ENCODE measurements at places on chromosomes 1 and 21.
A peak's percentile ranks its signal among the peaks of the same experiment; 100 is the strongest.

- no peak for DNase-seq
Measured at GRCh38 chr1:213399695-213400094, 348.7 kb downstream of the RPS6KC1 start.

- DNase-seq = peak; percentile 83
Measured at GRCh38 chr1:63124666-63125191, 197.6 kb upstream of the FOXD3 start.

DNA sequence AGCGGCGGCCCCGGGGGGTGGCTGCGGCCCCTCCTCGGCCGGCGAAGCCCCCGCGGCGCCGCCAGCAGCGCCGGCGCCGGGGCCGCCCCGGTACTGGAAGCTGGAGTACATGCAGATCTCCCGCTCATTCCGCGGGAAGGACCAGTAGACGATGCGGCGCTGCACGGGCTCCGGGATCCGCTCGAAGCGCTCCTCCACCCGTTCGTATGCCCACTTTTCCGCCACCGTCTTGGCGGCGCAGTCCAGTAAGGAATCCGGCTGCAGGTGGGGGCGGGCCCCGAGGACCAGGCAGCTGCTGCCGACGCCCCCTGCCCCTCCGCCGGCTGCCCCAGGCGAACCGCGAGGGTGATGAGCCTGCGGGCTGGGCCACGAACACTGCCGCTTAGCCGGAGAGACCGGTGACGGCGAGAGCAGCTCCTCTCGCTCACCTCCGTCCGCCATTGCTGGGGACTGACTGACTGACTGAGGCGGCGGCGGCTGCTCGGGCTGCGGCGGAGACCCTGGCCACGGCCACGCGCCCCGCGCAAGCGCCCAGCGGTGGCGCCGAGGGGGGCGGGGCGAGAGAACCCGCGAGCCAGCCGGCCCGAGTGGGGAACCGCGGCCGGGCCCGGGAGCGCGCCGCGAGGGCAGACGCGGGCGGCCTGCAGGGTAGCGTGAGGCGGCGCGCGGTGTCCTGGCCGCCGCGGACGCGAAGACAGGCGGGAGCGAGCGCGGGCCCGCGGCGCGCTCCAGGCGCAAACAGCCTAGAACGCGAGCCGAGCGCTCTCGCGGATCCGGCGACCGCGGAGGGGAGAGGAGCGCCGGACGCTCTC, at the start of gene ZSWIM5:
TSS of gene ZSWIM5 (minus strand) at position 696 of the 812 bp plus-strand sequence. CDS start at position 441, 255 bp downstream.
- DNase-seq = no peak

GRCh38 chr1:72439036-72439435, 156.7 kb upstream of the NEGR1 start:
- DNase-seq = no peak

DNA sequence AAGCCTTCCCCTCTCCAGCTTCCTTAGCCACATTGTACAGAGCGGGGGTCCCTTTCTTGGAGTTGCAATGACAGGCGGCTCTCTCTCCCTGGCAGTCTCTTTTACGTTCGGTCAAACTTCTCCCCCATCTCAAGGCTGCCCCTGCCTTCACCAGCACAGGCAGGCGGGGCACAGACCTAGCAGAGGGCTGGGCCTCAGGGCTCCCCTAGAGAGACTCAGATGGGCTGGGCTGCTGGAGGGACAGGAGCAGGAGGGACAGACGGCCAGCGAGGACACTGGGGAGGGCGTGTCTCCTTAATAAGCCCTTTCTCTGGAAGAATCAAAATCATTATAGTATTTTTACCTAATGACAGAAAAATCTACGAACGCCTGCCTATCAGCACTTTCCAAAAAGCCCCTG, 79.6 kb downstream of the CASZ1 start:
- DNase-seq = no peak

GRCh38 chr1:75615613-75616435, 4.9 kb upstream of the SLC44A5 start:
- DNase-seq = no peak

DNA sequence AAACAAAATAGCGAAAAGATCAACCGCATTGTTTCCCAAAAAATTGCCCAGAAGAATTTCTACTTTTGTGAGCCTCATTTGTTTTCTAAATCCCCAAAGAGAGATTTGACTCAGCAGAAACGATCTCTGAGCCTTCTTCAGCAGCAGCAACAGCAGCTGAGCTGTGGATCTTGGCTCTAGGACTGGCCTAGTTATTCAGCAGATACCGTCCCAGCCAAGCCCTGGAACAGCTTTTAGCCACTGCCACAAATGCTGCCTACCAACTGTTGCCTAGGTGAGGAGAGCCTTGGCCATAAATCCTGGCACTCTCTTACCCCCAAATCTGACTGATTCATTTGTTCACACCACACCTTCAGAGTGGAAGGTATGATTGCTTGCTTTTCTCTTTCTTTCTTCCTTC, 320.1 kb downstream of the TGFB2 start:
- DNase-seq = no peak

- peak; percentile 73 for DNase-seq
Measured at GRCh38 chr1:85375493-85375892, 89.5 kb downstream of the DDAH1 start.

DNA sequence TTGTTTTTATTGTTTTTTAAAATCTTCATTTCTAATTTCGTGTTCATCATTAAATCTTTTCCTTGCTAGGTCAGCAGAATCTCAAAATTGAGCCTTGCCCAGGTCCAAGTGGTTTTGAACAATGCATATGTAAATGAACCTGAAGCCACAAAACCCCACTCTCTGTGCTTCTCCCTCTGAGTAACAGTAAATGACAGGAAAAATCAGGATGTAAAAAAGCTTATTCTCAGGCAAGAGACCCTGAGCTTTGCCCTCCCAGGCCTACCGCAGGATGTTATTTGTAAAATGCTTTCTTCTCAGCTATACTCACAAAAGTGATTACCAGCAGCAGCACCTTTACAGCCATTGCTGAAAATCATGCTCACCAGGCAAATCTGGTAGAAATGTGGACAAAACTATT, 47.6 kb downstream of the TYW3 start:
- DNase-seq = no peak

- DNase-seq = no peak
Measured at GRCh38 chr1:17669866-17670451, 85.2 kb upstream of the ACTL8 start.

GRCh38 chr21:44831227-44831860, 13.5 kb upstream of the SUMO3 start:
- DNase-seq = no peak

DNA sequence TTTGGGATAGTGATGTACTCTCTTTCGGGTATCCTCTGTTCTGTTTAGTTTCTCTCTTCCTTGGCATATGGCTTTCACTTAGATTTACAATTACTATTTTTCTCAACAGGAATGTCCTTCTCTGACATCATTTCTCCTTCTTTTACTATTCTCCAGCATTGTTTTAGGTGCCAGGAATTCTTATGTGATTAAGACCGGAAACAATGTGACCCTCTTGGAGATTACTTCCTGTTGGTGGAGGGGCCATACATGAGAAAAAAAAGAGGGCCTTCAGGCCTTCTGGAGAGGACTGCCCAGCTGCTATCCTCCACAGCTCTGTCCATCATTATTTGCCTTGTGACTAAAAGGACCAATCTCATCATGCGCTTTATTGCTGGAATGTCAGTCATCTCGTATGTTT, 50.4 kb upstream of the ADAMTS5 start:
- no peak for DNase-seq

GRCh38 chr1:30645807-30646206, 77.6 kb downstream of the MATN1 start:
- DNase-seq = peak; percentile 10

DNA sequence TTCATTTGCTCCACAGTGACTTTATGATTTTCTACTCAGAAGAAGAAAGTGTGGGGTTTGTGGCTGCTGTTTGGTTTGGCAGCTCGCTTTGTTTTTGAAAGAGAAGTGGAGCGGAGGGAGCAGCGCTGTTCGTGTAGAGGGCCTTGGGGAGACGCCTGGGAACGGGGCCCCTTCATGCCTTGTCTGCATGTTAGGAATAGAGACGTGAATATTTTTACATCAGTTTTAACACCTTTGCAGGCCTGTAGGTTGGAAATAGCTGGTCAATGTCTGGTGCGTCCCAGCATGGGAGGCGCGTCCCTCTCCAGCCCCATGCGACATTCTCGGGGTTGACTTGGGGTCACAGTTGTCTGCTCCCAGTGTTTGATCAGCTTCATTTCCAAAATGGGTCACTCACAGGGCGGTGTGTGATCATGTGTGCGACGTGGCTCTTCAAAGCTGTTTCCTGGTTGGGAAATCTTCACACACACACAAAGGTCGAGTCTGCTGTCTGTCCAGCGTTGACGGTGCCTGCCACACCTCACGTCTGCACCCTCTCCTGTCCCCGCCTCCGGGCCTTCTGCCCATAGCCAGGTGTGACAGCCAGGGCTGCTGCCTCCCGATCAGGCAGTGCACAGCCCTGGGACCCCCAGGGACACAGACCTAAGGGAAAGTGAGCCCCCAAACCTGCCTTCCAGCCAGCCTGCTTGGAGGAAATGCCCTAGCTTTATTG, 149.2 kb downstream of the PSMG1 start:
- no peak for DNase-seq

- DNase-seq = no peak
Measured at GRCh38 chr1:12113433-12114339, 50.6 kb downstream of the TNFRSF8 start.
